GM12864 (cell line): ENCODE measurements at places on chromosomes 2 and 18.

DNA sequence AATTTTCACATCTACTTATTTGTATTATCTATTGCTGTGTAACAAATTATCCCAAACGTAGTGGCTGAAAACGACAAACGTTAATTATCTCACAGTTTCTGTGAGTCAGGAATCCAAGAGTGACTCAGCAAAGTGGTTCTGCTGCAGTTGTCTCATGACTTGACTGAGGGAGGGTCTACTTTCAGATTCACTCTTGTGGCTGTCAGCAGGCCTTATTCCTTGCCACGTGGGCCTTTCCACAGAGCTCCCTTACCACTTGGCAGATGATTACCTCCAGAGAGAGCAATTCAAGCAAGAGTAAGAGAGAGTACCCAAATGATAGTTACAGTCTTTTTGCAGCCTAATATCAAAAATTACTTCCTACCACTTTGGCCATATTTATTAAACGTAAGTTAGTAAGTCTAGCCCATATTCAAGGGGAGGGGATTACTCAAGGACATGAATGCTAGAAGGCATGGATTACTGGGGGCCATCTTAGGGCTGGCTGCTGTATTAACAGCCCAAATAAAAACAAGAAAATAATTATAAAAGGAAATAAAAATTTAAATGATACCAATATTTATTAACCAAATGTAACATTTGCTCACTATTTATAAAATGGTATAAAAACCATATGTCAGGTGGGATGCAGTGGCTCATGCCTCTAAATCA is 48.7 kb upstream of the NBEAL1 start:
- DNase-seq: peak; percentile 49

DNA sequence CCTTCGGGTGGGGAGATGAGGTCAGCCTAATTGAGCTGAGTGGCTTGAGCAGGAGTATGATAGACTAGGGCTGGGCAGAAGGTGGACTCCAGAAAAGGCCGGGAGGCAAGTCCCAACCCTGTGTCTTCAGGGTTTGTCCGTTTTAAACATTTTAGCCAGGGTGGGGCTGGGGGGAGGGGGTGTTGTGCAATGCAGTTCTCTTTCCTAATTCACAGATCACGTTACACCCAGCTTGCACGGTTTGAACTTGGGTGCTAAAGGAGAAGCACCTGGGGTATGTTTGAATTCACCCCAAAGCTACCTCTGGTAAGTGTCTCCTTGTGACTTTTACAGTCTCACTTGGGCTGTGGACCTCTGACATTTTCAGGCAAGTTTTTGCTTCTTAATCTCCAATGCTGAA is 233.3 kb downstream of the AGAP1 start:
- DNase-seq: no peak

DNA sequence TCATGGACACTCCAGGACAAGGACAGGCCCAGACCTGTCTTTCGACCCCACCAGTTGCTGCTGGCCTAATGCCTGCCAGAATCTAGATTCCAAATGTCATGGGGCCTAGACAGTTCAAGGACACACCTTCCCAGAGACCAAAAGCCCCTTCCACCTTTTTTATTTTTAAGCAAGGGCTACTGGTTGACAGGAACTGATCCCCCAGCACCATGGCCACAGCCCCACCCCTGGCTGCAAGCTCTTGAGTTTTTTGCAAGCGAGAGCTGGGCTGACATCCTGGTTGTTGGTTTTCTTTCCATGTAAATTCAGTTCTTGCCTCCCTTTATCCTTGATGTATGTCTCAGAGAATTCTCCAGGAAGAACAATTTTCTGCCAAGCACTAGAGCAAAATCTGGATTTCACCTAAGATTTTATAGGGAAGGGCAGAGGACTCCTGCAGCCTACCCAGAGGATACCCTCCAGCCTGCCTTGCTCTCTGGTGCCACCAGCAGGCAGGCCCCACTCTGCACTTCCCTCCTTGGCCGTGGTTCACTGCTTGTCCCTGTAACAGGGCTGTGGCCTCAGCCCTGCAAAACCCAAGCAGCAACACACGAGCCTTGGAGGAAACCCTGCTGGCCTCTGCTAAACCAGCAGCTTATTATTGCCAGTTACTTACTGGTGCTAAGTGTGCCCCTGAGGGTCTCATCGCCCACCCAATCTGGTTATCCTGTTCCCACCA is 97.7 kb downstream of the TWIST2 start:
- DNase-seq: no peak

DNA sequence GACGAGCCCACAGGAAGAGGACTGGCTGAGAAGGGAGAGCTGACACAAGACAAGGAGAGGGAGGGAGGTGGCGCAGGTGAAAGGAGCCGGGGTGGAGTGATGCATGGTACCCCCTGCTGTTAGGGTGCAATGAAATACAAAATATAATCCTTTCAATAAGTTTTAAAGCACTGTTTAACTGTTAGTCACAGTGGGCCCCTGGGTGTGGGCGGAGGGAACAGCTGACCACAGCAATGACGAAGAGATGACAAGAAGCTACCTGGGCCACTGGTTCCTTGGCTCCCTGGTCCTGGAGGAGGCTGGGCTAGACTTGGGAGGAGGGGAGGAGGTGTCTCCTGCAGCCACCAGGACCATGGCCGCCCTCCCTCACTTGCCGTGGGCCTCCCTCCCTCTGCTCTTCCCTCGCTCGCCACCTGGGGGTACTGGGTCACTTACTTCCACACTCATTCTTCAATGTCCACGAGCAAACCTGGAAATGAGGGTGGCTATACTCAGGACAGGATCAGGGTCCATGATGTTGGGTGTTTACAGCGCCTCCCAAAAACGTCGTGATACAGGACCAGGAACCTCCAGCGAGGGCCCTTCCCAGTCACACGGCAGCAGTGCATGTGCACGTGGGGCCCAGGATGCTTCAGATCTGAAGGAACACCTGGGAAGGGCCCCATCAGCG is 196.1 kb downstream of the ANKRD30B start:
- DNase-seq: no peak

DNA sequence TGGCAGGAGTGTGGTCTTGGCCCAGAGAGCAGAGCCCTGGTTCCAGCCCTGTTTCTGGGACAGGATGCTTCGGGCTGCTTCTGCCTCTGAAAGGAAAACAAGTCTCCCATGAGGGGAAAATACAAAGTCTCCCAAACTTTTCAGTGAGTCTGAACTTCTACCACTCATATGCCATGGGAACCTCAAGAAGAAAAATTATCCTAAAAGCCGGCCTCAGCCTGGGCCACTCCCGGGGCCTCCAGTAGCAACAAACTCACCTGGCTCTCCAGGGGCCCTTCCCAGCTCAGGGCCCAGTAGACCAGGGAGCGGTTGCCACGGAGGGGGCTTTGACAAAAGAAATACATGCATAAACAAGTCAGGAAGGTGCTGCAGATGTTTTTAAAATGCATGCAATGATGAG is 289.2 kb upstream of the HDAC4 start:
- DNase-seq: no peak

DNA sequence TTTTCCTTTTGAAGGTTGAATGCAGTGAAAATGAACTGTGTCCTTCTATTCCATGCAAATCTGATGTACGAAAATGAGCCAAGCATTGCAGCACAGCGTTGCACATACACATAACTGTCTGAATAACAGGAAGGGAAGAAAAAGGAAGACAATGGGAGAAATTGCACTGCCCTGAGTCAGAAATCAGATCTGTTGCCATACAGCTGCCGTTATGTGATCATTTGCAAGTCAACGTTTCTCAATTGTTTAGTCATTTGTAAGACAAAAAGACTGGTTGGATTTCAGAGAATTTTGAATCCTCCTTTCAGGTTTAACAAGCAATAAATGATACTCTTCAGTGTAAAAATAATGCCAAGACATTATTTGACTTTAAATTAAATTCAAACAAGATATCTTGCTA is 284.1 kb downstream of the DSEL start:
- DNase-seq: no peak
